Iris pigment epithelial cell (primary cell): ENCODE measurements at places on chromosomes 4 and X.
A peak's percentile ranks its signal among the peaks of the same experiment; 100 is the strongest.

DNA sequence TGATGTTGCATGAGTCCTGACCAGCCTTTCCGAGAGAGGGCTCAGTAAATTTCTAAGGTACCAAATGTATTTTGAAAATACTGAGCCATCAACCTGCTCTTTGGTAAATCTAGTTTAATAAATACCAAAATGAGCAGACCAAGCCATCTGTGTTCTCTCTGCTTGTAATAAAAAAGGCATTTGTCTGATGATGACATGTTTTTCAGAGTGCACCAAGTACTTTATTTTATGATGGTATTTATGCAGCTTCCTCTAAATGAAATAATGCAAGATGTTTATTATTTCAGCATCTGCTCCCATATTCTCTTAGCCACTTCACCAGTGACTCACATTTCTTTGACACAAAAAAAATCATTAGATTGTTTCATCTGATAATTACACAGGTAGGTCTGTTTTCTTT is 700.5 kb downstream of the TRIML1 start:
- DNase-seq: no peak

GRCh38 chrX:149021159-149021558 is 483.9 kb downstream of the IDS start:
- no peak for DNase-seq

DNA sequence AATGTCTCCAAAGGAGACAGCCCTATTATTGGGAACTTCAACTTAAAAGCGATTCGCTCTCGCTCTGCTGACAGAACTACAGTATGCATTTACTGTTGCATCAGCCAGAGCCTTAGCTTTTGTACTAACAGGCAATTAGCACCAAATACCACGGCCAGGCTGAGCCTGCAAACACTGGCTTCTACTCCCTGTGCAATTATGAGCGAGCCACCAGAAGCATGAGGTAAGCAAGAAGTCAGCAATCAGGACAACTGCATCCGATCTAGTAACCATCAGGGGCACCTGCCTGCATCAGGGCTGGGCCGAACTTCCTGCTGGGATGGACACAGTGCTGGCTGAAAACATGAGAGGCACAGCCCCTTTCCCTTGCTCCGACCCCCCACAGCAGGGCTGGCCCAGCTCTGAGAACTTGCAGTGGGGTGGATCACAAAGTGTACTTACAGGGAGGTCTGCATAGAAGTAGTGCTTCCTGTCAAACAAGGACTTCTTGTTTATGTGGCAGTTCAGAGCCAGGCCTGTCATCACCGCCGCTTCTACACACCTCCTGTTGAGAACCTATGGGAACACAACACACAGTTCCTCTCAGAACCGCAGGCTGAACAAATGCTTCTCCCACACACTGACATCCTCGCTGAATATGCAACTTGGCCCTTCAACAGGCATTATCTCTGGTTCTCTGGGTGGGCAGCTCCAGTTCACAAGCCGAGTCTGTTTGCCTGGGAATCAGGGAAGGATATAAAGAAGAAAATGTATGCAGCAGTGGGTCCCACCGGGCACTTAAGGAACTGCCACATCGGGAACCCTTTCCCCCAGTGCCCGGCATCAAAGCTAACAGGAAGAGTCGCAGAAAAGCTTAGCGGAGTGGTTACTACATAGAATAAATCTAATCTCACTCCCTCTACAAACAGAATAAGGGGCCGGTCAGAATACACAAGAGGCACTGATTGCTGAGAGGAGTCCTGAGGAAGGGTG is 41.5 kb downstream of the GATB start:
- DNase-seq: no peak

DNA sequence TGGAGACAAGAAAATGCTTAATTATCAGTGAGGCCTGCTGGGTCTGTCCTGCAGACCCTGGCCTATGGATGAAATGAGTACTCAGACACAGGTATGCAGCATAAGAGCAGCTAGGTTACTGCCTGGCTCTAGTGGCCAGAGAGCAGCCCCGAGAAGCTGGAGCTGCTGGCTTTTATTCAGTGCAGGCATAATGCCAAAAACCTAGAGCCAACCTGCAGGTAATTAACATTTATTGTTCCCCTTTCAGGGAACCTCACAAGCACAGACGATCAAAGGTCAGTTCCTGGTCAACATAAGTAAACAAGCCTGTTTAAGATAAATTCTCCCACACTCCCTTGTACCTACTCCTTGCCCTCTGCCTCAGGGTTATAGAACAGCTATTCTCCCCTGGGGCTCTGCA is 13.3 kb downstream of the IDS start:
- DNase-seq: no peak

- no peak for DNase-seq
Observed at GRCh38 chrX:39318506-39319343, 517.5 kb downstream of the MID1IP1 start.

DNA sequence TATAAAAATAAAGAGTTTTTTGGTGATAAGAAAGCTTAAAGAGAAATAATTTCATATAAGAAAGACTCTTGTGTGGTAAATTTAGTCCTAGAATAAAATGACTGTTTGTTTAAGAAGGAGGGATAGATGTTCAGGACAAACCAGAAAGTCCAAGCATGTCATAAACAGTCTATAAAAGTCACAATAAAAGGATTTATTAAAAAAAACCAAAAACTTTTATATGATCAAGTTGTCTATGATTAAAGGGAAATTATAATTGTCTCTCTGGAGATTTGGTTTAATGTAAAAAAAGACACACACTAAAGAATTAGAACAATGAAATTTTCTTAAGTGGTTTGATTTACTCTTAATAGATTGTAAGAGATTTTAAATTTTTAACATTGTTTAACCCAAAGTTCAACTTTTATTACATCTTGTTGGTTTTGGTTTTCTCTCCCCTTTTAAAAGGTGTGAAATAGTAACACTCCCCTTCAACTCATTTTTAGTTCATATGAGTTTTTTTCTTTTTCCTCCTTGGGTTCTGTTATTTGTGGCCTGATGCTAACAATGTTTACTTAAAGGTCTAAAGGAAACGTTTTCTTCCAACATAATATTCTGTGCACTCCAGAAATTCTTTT is 89.7 kb downstream of the PDHA2 start:
- DNase-seq: no peak

DNA sequence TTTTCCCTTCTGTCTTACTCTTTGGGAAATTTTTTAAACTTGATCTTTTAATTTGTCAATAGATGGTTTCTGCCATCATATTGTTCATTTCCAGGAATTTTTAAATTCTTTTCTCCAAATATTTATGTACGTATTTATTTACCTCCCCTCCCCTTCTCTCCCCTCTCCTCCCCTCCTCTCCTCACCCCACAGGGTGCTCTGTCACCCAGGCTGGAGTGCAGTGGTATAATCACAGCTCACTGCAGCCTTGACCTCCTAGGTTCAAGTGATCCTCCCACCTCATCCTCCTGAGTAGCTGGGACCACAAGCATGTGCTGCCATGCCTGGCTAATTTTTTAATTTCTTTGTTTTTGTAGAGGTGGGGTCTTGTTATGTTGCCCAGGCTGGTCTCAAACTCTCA is 73.8 kb downstream of the WWC2 start:
- DNase-seq: no peak

DNA sequence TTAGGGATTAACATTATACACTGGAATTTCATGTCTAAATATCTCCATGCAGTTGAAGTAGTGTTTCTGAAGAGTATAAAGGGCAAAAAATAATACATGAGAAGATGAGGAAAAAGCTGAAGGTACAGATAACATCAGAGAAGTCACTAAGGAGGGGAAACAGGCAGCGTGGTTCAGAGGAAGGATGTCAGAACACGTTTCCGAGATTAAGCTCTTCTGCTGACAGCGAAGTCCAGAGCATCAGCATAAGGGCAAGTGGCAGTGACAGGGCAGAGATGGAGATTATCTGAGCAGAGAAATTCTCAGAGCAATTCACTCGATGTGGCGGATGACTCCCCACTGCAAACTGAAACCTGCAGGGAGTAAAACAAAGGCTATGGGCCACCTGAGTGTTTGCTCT is 443.2 kb upstream of the FRG1 start:
- no peak for DNase-seq

GRCh38 chrX:129565046-129565650 is 25.1 kb downstream of the OCRL start:
- peak; percentile 40 for DNase-seq

GRCh38 chr4:44916411-44916810 is 190.1 kb upstream of the GNPDA2 start:
- DNase-seq: peak; percentile 2

DNA sequence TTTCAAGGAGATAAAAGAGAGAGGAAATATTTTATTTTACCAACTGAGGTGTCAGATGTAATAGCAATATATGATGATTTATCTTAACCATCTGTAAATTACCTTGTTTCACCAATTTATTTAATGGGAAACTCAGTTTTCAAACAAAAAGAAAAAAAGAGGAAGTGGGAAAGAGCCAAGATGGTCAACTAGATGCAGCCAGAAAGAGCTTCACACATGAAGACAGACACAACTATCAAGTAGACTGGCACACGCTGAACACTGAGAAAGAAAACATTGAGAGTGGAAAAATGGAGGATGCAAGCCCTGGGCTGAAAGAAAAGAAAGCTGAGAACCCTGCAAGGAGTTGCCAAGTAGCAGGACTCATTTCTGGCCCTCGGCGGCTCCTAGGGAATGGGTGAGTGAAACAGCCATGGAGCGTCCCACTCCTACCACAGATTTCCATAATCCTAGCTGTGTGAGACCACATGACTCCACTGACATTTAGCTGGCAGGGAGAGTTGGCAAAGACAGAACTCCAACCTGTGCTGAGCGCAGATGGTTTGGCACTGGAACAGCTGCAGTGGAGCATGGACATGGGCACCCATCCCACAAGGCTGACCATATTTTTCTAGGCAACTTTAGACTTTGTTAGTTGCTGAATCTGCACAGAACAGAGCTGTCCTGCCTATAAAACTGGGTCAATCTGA is 409.3 kb downstream of the FAM47B start:
- DNase-seq: no peak

- no peak for DNase-seq
Observed at GRCh38 chr4:2818351-2818939, 25.2 kb upstream of the ADD1 start.

- peak; percentile 63 for DNase-seq
Observed at GRCh38 chr4:59608466-59608865, 1591.7 kb upstream of the ADGRL3 start.

GRCh38 chrX:22078117-22078516 is 46.0 kb downstream of the PHEX start:
- DNase-seq: no peak

- no peak for DNase-seq
Observed at GRCh38 chr4:2928242-2929176, 34.7 kb downstream of the NOP14 start.

DNA sequence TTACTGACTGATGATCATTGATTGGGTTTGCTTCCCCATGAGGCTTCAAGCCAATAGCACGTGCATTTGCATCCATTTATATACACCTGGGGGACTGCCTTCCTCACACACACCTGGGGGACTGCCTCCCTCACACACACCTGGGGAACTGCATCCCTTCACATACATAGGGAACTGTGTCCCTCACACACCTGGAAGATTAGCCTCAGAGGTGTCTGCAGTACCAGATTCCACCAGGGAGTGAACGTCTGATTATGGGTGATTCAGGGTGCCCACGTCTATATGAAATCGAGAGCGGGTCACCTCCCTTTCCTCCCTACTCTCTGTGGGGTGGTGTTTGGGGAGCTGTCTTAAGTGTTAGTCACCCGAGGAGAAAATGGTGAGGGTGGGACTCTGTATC is 16.9 kb downstream of the CD99 start:
- DNase-seq: no peak
